ENCODE measurements at places on chromosomes 4 and X. TPM values are rescaled to one million over a fixed set of nuclear protein-coding genes. Genes with fewer than 3 reads are reported as not detected.

DNA sequence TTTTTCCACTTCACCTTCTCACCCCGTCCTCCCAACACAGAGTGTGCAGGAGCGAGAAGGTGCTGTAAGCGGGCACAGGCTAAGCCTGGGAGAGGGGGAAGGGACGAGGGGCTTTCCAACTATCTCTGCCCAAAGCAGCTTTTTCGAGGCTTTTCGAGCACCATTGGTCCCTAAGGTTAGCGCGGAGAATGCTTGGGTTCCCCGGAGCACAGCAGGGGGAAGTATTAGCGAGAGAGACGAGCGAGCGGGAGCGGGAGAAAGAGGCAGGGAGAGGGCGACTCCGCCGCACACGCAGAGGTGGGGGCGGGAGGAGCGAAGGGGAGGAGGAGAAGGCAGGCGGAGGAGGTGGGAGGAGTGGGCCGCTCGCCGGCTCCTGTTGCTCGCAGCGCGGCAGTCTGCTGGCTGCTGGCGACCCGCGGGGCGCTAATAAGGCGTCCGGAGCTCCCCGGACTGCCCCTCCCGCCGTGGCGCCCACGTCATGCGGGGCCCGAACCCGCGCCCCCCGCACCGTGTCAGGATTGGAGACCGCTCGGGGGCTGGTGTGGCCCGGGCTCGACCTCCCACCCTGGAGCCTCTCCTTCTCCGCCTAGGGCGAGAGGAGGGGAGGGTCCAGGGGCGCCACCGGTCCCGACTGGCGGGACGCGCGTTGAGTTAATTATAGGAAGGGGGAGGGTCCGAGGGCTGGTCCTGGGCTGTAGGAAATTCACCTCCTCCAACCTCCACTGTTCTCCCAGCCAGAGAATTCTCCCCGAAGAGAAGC lies at the start of gene ADAMTS3:
ADAMTS3 (minus strand) TSS at position 263 of the 760 bp plus-strand sequence. CDS start 459 bp downstream, outside the sequence.
- H3K4me1 ChIP-seq, result no peaks in the 10 kb centered on the region
- H3K4me3 ChIP-seq, result peak within 1 kb of the TSS; percentile 43
- no peak within 1 kb of the TSS for H3K27ac ChIP-seq
- DNase-seq, result peak; percentile 56
- H3K36me3 ChIP-seq, result no peaks in the 10 kb centered on the region

GRCh38 chr4:155657169-155657568 lies 9.5 kb upstream of the GUCY1A1 start:
- DNase-seq, result no peak
- no peaks in the 10 kb centered on the region for H3K27me3 ChIP-seq
- H3K27ac ChIP-seq, result no peak overlapping the region

PDZD4 gene
- total RNA-seq, result 6.0 TPM

- no peak overlapping the region for H3K4me3 ChIP-seq
- DNase-seq, result no peak
- no peaks in the 10 kb centered on the region for H3K4me1 ChIP-seq
- no peak overlapping the region for H3K27ac ChIP-seq
- no peaks in the 10 kb centered on the region for H3K27me3 ChIP-seq
These were observed 38.7 kb upstream of the SH3KBP1 start for GRCh38 chrX:19926095-19926494.

DNA sequence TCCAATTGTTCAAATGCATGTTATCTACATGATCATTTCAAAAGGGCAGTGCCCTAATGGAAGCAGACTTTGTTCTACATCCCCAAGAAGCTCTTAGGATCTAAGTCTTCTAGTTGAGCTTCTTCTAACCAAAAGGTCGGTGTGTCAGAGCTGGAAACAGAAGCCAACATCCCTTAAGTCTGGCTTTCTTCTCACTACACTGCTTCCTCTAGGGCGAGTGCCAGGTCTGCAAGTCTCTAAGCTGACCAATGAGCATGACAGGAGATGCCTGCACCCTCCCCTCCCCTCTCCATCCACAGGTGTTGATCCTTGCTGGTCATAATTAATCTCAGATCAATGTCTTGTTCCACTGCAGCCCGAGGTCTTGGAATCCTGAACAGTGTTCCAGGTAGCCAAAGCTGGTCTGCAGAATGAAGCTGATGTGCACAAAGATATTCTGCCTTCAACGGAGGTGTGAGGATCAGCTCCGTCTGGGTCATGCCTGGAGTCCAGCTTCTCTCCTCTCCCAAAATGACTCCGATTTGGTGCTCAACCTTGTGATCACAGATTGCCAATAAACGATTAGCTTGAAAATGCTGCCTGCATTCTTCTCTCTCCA lies 44.1 kb downstream of the WDR1 start:
- no peak for DNase-seq
- peaks cover 23% of the 10 kb centered on the region for H3K36me3 ChIP-seq
- H3K4me3 ChIP-seq, result no peak overlapping the region
- H3K27ac ChIP-seq, result no peak overlapping the region
- H3K4me1 ChIP-seq, result no peaks in the 10 kb centered on the region

DNA sequence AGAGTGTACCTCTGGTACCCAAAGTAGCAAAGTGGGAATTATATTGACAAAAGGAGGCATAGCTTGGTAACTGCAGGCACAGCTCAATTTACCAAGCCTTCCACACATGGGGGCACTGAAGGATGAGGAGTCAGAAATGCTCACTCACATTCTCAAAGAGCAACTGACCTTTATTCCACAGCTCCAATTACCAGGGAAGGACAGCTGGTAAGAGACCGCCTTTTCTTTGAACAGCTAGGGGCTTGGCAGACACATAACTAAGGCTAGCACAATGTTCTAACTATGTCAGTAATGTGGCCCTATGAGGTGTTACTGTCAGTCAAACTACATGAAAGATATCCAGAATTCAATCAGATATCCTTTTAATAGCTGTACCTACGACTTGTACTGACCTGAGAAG lies 20.5 kb upstream of the STS start:
- no peak overlapping the region for H3K27ac ChIP-seq
- no peaks in the 10 kb centered on the region for H3K27me3 ChIP-seq
- no peak for DNase-seq

DNA sequence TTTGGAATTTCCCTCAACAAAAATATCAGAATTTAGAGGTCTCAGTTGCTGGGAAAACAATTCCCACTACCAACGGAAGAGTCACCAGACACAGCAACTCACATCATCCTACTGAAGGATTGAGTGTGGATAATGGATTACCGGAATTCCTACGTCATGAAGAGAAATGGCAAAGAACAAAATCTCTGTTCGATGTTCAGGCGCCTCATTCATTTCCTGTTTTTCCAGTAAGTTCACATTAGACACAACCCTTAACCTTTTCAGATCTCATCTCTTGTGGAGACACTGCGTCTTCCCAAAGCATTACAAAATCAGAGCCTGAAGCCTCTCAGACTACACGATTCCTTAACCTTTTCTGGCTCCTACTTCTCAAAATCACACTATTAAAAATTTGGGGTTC lies 58.5 kb upstream of the CPEB2 start:
- no peaks in the 10 kb centered on the region for H3K27me3 ChIP-seq
- H3K36me3 ChIP-seq, result no peaks in the 10 kb centered on the region
- no peak overlapping the region for H3K4me3 ChIP-seq
- DNase-seq, result peak; percentile 29

CLNK gene
- total RNA-seq, result not detected

FANCB gene
- total RNA-seq, result 17.4 TPM

GAGE12E gene
- not detected for total RNA-seq

DNA sequence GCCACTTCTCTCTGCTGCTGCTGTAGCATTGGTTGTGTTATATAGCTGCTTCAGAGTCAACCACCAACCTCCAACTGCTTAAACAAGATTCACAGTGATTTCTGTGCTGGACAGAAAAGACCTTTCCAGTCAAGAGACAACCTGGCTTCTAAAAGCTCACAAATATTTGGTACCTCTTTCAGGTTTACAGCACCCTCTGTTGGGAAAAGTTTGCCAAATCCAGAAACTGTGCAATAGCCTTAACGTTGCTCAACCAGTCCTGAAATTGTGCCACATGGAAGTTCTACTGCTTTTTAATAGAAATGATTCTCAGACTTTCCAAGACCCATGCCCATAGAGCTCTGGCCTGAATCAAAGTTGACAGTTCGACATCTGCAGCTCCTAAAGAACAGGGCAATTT lies 842.1 kb upstream of the HTR2C start:
- peak; percentile 19 for DNase-seq
- no peaks in the 10 kb centered on the region for H3K27me3 ChIP-seq
- no peaks in the 10 kb centered on the region for H3K36me3 ChIP-seq
- H3K4me3 ChIP-seq, result no peak overlapping the region

CLGN gene
- total RNA-seq, result 9.2 TPM

DNA sequence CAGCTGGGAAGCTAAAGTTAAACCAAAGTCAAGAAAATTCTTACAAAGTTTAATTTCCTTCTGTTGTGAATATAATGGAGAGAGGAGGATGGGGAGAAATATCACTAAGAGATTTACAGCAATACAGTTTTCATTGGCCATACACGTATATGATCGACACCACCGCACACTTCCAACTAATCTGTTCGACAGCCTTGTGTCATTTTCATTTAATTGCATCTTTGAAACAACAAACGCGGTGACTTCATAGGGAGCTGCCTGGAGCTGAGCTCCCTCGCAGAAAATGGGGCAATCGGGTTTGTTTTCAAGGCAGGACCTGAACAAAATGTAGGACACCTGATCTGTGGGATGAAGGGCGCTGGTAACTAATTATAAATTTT lies 1.3 kb downstream of the PTPN13 start:
- peaks cover 8% of the 10 kb centered on the region for H3K4me1 ChIP-seq
- peak; percentile 43 for DNase-seq
- H3K27me3 ChIP-seq, result no peaks in the 10 kb centered on the region
- H3K27ac ChIP-seq, result peak overlapping the region; percentile 89
- H3K4me3 ChIP-seq, result peak overlapping the region; percentile 93

All from A673 (cell line).